ENCODE measurements at places on chromosomes 16 and 17.

DNA sequence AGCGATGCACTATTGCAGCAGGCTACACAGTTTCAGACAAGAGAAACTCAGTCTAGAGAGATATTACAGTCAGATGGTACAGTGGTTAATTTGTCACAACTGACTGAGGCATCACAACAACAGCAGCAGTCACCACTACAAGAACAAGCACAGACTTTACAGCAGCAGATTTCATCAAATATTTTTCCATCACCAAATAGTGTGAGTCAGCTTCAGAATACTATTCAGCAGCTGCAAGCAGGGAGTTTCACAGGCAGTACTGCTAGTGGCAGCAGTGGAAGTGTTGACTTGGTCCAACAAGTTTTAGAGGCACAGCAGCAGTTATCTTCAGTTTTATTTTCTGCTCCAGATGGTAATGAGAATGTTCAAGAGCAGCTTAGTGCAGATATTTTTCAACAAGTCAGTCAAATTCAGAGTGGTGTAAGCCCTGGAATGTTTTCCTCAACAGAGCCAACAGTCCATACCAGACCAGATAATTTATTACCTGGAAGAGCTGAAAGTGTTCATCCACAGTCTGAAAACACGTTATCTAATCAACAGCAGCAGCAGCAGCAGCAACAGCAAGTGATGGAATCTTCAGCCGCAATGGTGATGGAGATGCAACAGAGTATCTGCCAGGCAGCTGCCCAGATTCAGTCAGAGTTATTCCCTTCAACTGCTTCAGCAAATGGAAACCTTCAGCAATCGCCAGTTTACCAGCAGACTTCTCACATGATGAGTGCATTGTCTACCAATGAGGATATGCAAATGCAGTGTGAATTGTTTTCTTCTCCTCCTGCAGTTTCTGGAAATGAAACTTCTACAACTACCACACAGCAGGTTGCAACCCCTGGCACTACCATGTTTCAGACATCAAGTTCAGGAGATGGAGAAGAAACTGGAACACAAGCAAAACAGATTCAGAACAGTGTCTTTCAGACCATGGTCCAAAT lies 34.1 kb downstream of the NQO1 start:
- DNase-seq, result no peak

DNA sequence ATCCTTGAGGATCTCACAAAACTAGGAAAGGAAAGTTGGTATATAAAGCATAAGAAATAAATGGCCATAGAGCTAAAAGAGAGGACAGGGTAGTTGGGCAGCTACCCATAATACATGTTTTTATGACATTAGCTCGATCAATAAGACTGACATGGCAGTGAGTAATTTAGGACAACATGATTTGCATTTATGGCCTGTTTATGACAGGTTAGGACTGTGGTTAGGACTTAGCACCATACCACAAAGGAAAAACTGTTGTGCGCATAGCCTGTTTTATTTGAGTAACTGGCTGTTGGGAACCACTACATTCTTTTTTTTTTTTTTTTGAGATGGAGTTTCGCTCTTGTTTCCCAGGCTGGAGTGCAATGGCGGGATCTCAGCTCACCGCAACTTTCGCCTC lies 18.0 kb upstream of the TRIM37 start:
- no peak for DNase-seq

DNA sequence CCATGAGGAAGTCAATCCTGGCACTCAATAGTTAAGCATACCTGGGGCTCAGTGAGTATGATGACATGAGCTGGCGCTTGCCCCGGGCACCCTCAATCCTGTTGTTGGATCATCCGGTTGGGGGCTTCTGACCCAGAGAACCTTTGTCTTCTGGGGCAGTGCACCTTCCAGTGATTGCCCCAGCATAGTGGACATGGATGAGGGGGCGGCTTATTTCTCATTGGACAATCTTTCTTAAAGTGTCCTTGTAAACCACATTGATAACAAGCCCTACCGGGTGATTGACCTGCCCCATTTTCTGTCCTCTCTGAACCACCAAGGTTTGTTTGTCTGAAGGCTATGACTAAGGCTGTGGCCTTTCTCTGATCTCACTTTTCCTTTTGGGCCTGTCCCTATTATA lies 18.2 kb downstream of the IGSF6 start:
- no peak for DNase-seq

GRCh38 chr17:70388326-70388725 lies 219.0 kb downstream of the KCNJ2 start:
- DNase-seq, result no peak

DNA sequence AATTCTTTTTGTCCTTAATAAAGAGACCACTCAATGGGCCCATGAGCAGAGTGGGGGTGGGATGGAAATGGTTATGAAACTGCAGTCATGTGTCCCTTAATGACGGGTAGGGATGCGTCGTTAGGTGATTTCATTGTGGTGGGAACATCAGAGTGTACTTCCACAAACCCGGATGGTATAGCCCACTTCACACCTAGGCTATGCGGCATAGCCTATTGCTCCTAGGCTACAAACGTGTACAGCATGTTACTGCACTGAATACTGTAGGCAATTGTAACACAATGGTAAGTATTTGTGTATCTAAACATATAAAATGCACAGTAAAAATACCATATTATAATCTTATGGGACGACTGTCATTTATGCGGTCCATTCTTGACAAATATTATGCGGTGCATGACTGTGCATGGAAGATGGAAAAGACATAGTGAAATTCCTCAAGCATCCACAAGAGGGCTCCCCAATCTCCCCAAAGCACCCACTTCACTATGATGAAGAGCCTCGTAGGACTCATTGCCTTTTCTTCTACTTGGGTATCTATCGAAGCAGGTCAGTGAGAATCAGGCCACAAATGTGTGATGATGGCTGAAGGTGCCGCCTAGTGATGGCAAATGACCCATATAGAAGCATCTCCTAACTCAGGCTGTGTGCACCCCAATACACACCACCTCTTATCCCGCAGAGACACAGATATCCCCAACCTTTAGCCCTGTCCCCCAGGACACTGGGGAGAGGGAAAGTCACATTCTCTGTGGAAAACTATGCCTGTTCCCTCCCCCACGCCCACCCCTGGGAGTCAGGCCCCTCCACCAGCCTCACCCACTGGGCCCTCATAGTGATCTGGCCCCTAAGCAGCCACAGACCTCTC lies 43.5 kb downstream of the TBX21 start:
- peak; percentile 69 for DNase-seq

GRCh38 chr16:74275031-74275636 lies 21.5 kb upstream of the PSMD7 start:
- DNase-seq, result peak; percentile 55

GRCh38 chr17:12900474-12900873 lies 111.2 kb downstream of the ARHGAP44 start:
- DNase-seq, result no peak

DNA sequence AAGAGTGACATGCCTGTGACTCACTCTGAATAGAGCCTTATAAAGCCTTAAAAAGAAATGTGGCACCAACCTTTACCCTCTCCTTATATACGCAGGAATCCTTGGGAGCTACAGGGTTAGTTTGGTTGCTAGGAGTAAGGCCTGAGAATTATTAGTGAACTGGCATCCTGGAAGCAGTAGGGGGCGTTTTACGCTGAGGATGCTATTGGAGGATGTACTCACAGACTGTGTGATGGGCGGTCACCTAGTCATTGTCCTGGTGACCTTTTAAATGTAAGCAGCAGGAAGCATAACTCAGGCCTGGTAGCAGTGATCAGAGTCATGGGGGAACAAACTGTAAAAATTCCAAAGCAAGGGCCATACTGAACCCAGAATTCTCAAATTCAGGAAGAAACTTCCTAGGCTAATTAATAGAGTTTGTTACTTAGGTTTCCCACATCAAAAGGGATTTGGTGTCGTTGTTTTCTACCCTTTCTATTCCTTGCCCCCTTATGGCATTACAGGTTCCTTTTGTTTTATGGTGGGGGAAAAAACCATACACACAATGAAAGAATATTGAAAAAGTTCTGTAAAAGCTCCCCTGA lies 153.8 kb downstream of the SNX11 start:
- peak; percentile 28 for DNase-seq

- no peak for DNase-seq
Measured at GRCh38 chr17:32976605-32977004, 15.0 kb upstream of the SPACA3 start.

DNA sequence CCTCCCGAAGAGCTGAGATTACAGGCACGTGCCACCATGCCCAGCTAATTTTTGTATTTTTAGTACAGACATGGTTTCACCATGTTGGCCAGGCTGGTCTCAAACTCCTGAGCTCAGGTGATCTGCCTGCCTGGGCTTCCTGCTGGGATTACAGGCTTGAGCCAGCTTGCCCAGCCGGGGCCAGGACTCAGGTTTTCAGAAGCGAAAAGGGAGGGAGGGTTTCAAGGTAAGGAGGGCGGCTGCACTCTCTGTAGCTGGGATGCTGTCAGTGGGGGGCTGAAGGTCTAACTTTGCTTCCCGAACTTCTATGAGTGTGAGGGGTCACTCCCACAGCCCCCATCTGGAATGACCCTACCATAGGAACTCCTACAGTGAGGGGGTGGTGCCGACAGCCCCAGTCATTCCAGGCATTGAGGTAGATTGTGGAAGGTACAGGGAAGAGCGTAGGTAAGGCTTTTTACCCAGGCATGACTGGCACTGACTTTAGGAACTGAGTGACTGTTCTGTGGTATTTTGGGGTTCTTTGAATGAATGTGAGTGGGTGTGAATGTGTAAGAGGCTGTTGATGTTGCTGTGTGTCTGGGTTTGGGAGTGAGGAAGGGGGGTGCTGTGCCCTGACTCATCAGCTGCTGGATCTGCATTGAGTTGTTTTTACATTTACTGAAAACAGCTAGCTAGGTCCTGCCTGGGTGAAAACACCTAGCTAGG lies 3.8 kb upstream of the C1QL1 start:
- DNase-seq, result no peak

- DNase-seq, result peak; percentile 16
Measured at GRCh38 chr17:56144223-56144622, 9.1 kb upstream of the ANKFN1 start.

GRCh38 chr17:21194703-21195102 lies 19.3 kb downstream of the TMEM11 start:
- DNase-seq, result peak; percentile 96

DNA sequence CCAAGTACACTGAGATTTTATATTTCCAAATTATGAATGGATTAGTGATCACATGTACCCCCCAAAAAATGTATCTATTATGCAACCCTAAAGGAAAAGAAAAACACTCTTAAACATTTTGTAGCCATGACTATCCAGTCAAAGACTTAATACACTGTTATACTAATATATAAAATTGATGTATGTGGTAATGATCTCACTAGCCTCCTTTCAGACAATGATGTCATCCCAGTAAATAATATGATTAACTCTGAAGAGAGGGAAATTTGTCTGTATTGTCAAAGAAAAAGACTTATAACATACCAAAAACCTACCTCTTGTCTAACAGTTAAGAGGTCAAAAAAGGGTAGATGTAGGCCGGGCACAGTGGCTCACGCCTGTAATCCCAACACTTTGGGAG lies 80.7 kb downstream of the USP32 start:
- DNase-seq, result no peak

DNA sequence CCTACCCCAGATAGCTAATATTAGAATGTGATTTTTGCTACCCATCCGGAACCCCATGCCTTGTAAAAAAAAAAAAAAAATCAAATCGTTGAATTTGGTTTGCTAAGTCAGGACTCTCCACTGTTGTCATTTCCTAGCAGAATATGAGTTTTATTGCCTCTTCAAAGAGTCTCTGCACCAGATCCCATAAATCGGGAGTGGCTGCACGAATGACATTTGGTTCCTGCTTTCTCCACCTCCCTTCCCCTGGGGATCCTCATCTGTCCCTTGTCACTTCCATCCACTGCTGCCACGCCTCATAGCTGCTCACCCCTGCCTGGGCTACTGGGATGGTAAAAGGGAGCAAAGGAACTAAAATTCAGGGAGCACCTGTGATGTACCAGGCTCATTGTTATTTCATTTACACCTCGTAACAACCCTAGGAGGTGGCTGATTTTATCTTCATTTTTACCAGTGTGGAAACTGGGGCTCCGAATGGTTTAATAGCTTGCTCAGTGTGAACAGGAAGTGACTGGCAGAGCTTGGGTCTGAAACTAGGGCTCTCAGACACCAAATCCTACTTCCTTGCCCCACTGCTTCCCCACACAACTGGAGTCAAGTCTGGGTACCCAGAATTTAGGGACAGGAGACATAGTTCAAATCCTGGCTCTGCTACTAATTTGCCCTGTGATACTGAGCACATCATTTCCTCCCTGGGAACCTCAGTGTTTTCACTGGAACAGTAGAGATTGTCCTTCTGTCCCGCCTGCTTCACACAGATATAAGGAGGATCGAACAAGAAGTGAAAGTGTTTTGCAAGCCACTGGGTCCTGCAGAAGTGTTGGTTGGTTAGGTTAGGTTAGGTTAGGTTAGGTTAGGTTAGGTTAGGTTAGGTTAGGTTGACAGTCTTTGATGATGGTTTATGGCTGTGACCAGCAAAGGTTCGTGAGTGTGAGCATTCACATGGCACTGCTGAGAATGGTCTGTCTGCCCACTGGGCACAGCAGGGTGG lies 585 bp upstream of the KRT36 start:
- no peak for DNase-seq

DNA sequence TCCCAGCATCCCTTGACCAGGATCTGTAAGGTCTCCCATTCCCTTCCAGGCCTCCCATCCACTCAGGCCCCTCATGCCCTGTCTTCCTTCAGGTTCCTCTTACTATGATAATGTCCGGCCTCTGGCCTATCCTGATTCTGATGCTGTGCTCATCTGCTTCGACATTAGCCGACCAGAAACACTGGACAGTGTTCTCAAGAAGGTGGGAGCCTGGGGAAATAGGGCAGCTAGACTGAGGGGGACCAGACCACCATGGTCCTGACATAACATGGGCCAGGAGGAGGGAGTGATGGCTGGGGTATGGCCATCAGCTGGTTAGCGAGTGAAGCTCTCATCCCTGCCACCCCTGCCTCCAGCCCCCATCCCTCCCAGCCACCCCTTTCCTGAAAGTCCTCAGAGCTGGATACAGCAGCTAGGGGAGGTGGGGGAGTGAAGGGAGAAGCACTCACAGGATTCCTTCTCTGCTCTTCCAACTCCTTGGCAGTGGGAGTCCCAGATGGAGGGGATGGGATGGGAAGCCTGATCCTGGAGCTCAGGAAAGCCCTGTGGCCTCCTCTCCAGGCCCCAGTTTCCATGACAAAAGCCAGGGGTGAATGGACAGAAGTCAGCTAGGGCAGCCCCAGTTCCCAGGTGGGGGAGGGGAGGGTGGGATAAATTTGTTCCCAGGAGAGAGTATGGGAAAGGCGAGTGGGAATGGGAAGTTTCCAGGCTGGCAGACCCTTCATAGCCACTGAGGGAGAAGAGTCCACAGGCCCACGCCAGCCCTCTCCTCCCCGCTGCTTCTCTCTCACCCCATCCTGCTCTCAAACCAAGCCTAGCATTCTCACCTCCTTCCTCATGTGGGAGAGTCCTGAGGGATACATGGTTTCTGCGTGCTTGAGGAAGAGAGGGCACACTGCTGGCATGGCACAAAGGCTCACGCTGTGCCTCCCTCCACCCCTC lies 2.3 kb downstream of the RND2 start:
- DNase-seq, result no peak

DNA sequence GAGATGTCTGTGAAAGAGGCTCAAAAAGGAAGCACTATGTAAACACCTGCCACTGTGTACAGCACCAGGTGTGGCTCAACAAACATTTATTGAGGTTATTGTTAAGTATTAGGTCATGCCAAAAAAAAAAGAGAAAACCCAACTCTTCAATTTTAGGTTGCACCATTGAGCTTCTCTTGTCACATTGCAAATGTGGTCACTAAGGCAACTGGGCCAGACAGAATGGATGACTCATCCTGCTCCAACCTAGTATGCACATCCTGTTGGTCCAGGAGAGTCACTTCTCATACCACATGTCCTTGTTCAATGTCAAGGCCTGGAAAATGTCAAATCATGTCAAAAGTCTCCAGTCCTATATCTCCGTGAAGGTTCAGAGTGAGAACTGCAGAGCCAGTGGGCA lies 25.0 kb downstream of the HOXB1 start:
- DNase-seq, result no peak

- no peak for DNase-seq
Measured at GRCh38 chr16:700684-701584, 4.7 kb downstream of the FBXL16 start.

All from NCI-H524 (cell line).